ENCODE measurements at places on chromosomes 6 and 20. TPM values are rescaled to one million over a fixed set of nuclear protein-coding genes. Genes with fewer than 3 reads are reported as not detected.

- DNase-seq: no peak
These were observed 38.3 kb upstream of the ID1 start for GRCh38 chr20:31566658-31567379.

DNA sequence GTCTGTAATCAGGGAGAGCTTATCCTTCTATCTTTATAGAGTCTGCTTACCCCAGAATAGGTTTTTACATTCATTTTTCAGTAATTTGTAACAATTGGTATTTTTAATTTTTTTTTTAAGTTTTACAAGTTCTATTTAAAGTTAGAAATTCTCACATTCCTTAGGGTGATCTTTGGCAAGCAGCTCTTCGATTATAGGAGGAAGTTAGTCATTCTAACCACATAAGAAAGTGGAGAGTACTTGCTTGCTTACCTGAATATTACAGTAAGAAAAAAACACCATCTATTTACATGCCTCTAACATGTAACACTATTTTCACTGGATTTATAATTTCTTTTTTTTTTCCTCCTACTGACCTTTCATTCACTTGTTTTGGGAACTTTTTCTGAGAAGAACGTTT lies 6.7 kb downstream of the TSHZ2 start:
- DNase-seq: no peak

GRCh38 chr6:70241991-70242420 lies 60.9 kb downstream of the COL9A1 start:
- DNase-seq: no peak

Gene ID4
- total RNA-seq: 49.7 TPM
